CD4-positive, alpha-beta T cell (primary cell): ENCODE measurements at places on chromosomes 11 and 22. TPM values are rescaled to one million over a fixed set of nuclear protein-coding genes. Genes with fewer than 3 reads are reported as not detected.

MN1 gene
- total RNA-seq: 0.27 TPM

GRCh38 chr11:1168721-1169161, 11.0 kb downstream of the MUC5AC start:
- no peak for DNase-seq

- DNase-seq: peak; percentile 48
Measured at GRCh38 chr11:35330931-35331330, 88.4 kb downstream of the SLC1A2 start.

GRCh38 chr11:125976156-125976555, 30.3 kb downstream of the VSIG10L2 start:
- DNase-seq: no peak
